CD4-positive, alpha-beta memory T cell (primary cell): ENCODE measurements at places on chromosomes 16 and 17. TPM values are rescaled to one million over a fixed set of nuclear protein-coding genes. Genes with fewer than 3 reads are reported as not detected.

The HOXB4 gene
- total RNA-seq: 3.1 TPM

The NPIPB8 gene
- not detected for total RNA-seq

The NOD2 gene
- total RNA-seq: 9.8 TPM

The CTRB1 gene
- not detected for total RNA-seq

The SDR42E1 gene
- 8.1 TPM for total RNA-seq

The IL21R gene
- 29.1 TPM for total RNA-seq

The KLHDC4 gene
- 90.0 TPM for total RNA-seq

The HOXB9 gene
- not detected for total RNA-seq

The SKAP1 gene
- 83.4 TPM for total RNA-seq

The PFAS gene
- 29.1 TPM for total RNA-seq

The ABCA3 gene
- total RNA-seq: 8.5 TPM

The AATK gene
- 1.4 TPM for total RNA-seq

The ENGASE gene
- total RNA-seq: 150 TPM

The ACLY gene
- total RNA-seq: 84.4 TPM

The GAS7 gene
- total RNA-seq: 4.6 TPM

The JMJD8 gene
- total RNA-seq: 45.0 TPM

The CCL7 gene
- total RNA-seq: not detected

The NLRC5 gene
- 457 TPM for total RNA-seq

The LITAFD gene
- not detected for total RNA-seq

The TBC1D3 gene
- total RNA-seq: not detected

The MT1E gene
- total RNA-seq: not detected

The KIF19 gene
- 1.7 TPM for total RNA-seq

The TMEM219 gene
- 103 TPM for total RNA-seq

The CCL16 gene
- not detected for total RNA-seq

The CHST5 gene
- not detected for total RNA-seq

The NPLOC4 gene
- 91.0 TPM for total RNA-seq

The DNAI2 gene
- 8.4 TPM for total RNA-seq

The PRAC2 gene
- not detected for total RNA-seq

The BLTP2 gene
- 132 TPM for total RNA-seq

The TMEM114 gene
- not detected for total RNA-seq

The MYO15B gene
- total RNA-seq: 75.1 TPM

The TNS4 gene
- 0.25 TPM for total RNA-seq

The DPEP3 gene
- 0.91 TPM for total RNA-seq

The SLC13A2 gene
- not detected for total RNA-seq

The GCGR gene
- not detected for total RNA-seq

The MPP2 gene
- total RNA-seq: 3.0 TPM

The COX6A2 gene
- not detected for total RNA-seq

The FMNL1 gene
- 405 TPM for total RNA-seq

The CHST6 gene
- total RNA-seq: 0.06 TPM

The ZNF821 gene
- total RNA-seq: 8.0 TPM

The NECAB2 gene
- total RNA-seq: not detected

The ATP6V0D1 gene
- 42.8 TPM for total RNA-seq

The COTL1 gene
- 186 TPM for total RNA-seq
